ENCODE measurements at places on chromosomes 5 and 9. TPM values are rescaled to one million over a fixed set of nuclear protein-coding genes. Genes with fewer than 3 reads are reported as not detected.

Gene ZNF300
- 1.6 TPM for total RNA-seq

Gene CCL27
- not detected for total RNA-seq

- DNase-seq: no peak
Observed at GRCh38 chr9:89252651-89253267, 58.2 kb upstream of the CKS2 start.

GRCh38 chr5:37717613-37718431 is 122.0 kb downstream of the GDNF start:
- DNase-seq: no peak

Measured in right atrium auricular region (tissue), 2 donors.